T-helper 9 cell (primary cell): ENCODE measurements at places on chromosomes 12 and 14.

DNA sequence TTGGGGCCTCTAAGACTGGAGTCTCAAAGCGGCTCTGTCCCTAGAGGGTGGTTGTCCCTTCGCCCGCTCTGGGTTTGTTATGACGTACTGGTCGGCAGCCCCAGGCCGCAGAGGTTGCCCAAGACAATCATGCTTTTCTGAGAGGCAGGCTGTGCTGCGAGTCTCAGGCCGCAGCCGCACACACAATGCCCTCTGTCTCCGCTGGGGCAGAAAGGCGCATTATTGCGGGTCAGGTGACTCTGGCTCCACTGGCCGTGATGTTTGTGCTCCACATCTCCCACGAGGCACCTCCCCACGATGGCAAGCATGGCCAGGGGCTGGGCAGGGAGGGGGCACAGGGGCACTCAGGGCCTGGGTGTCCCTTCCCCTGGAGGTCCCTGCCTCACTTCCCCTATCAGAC, 21.0 kb upstream of the PLEKHG3 start:
- no peak for DNase-seq

DNA sequence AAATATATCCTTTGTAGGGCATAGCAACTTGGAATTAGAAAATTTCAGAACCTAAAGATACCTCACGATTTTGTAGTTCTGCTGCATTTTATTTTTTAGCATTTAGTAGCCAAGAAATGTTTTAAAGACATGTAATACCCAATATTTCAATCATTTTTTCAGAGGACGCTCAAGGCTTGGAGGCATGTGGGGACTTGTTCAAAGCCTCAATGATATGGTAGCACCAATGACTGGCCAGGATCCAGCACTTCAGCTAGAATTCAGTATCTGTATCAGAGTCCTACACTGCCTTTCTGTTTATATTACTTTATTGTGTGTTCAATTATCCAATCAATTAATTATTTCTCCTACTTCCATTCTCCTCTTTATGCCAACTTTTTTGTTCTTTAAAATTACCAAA, 154.8 kb upstream of the NEDD1 start:
- no peak for DNase-seq

DNA sequence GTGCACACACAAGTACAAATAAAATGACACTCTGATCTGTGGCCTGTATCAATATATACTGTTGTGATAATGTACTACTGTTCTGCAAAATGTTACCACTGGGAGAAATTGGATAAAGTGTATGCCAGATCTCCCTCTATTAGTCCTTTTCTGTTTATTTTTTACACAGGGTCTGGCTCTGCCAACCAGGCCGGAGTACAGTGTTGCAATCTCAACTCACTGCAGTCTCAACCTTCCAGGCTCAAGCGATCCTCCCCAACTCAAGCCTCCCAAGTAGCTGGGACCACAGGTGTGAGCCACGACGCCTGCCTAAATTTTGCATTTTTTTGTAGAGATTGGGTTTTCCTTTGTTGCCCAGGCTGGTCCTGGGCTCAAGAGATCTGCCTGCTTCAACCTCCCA, 1.9 kb downstream of the NT5DC3 start:
- no peak for DNase-seq

GRCh38 chr12:76337583-76337982, 10.6 kb downstream of the BBS10 start:
- DNase-seq: no peak

DNA sequence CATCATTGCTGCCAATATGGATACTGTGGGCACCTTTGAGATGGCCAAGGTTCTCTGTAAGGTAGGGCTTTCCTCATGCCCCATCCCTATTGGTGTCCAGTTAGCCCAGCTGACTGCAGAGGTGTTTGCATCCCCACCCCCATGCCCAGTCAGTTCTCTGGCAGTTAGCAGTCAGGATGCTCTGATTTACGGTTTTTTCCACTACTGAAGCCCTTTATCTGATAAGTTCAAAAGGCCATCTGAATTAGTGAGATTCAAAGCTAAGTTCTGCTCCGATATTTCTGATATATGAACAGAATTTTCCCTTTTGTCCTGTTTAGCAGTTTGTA, 773 bp downstream of the GMPR2 start:
- DNase-seq: no peak

DNA sequence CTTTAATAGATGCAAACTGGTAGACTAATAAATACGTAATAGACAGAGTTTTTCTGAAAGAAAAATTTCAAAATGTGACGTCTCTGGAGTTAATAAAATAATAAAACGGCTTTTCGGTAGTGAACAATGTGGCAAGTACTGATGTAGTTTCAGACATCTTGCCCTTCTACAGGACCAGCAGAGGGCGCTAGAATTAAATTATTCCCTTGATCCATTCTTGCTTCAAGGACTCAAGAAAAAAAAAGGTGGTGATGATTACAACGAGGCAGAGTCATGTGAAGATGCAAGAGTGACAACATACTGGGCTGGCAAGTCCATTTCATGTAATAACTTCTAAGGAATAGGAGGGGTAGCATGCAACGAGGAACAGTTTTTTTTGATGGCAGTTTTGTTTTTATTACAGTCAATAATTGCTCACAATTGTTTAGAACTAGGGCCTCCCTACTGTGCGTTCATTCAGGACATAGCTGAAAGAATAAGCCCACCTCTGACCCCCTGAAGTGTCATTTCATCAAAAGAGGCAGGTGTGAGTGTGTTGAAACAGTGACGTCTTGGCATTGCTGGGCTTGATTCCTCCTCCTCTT, 101.0 kb upstream of the GZMB start:
- no peak for DNase-seq

DNA sequence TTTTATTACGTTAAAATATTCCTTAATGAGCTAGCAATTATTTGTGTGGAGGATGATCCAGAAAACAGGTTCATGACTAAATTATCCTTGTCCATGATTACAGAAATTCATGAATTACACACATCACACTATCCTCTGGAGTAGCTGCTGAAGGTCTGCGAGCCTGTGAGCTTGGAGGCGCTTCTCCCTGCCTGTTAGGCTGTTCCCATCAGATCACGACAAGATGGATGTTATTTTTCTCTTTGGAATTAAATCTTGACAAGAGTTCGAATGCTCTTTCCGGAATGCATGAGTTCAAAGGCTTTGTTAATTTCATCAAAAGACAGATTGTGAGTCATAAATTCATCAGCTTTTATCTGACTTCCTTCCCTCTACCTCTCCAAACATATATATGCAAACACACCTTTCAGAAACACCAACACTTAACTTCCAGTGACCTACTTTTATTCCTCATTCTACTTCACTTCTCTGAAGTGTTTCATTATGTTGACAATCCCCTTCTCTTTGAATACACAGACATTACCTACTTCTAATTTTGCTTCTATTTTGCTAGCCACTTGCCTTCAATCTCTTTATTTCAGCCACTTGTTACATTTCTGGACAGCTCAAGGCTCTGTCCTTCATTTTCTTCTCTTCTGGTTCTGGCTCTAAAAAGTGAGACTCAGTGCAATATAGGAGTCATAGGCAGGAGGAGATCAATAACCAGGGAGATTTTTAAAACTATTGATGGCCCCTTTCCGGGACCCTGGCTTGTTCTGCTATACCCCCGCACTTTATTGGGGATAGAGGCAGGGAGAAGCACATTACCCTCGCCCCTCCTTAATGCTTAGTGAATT, 274.6 kb downstream of the BTG1 start:
- DNase-seq: peak; percentile 12

GRCh38 chr12:28569698-28570411, 379.6 kb downstream of the CCDC91 start:
- DNase-seq: no peak

- DNase-seq: no peak
These were observed 113.5 kb downstream of the UNC79 start for GRCh38 chr14:93544212-93544611.

DNA sequence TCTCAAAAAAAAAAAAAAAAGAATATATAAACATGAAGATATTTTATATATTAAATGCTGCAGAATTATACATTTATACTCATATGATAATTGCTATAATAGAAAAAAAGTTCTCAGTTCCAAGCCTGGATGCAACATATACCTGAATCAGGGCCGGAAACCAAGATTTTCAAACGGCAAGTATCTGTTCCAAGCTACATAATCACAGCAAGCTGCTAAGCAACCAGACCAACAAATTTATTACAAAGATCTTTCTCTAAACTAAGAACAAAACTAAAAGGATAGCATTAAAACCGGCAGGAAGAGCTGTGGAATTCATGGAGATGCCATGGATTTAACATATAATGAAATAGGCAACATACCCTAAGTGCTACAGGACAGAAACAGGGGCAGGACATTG, 7.1 kb downstream of the RACGAP1 start:
- no peak for DNase-seq

GRCh38 chr12:13105781-13106180, 2.3 kb upstream of the GSG1 start:
- DNase-seq: no peak

DNA sequence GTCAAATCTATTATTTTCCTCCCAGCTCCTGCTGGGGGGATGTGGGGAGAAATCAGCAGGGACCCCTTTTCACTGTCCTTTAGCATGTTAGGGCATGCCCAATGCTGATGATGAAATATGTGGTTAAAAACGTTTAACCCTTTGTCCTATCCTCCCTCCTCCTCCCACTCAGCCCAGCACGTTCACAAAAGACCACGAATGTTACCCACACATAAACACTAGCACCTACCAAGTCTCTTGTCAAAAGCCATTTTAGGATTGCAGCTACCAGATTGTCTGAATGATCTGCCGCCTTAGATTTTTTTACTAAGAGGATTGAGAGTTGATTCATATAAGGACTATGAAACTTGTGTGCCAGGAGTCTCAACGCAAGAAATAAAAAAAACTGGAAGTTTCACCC, 70.4 kb downstream of the TBK1 start:
- DNase-seq: no peak

GRCh38 chr14:31544816-31545215, 16.4 kb upstream of the NUBPL start:
- no peak for DNase-seq

- no peak for DNase-seq
These were observed 709.0 kb upstream of the FOXG1 start for GRCh38 chr14:28057359-28058296.

DNA sequence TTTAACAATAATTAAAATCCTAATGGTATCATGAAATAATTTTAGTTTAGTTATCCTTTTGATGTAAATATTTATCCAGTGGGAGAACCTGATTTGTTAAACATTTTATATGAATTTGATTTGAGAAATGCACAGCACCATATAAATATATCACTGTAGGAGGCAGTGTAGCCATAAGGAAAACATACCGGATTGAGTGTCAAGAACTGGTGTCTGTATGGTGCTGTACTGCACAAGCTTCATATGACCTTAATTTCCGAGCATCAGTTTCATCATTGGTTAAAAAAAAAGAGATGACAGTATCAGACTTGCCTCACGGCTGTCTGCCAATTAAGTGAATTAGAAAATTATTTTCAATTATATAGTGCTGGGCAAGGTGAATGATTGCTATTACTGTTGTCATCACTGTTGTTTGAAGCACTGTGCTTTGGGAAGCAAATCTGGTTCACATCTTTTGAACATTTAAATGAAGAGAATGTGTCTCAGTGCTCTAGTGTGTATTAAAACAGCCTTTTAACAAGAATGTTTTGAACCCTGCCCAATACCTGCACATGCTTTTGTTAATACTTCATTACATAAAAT, 72.1 kb downstream of the TMTC2 start:
- no peak for DNase-seq

- DNase-seq: peak; percentile 66
These were observed at the start of gene SLC2A3 for GRCh38 chr12:7935590-7936581. TSS of gene SLC2A3 (minus strand) at chr12:7936187. CDS start at chr12:7936034, 153 bp downstream.

DNA sequence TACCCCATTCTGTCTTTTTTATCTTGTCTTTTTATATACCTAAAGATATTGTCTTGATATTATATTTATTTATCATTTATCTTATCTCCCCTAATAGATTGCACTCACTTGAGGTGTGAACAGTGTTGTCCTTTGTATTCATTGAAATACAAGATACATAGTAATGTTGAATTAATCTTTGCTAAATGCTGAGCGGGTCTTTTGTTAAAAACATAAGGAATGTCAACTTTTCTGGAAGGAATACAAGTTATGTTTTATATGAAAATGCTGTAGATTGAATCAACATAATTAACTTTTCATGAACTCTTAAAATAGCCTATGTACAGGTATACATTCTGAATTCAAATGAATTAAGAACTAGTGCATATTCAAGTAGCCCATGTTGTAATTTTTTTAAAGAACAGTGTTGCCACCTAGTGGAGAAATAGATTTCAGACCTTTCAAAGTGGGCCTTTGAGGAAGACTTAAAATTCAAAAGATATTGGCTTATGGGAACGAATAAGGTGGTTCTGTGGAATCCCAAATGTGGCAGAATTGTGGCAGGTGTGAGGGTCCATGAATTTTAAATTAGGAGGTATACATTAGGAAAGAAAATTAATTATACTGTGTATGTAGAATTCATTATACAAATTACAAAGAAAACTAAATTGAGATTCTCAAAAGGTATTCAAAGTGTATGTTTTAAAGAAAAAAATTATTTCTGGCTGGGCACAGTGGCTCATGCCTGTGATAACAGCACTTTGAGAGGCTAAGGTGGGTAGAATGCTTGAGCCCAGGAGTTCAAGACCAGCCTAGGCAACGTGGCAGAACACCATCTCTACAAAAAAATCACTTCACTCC, 19.1 kb downstream of the BBOF1 start:
- no peak for DNase-seq

DNA sequence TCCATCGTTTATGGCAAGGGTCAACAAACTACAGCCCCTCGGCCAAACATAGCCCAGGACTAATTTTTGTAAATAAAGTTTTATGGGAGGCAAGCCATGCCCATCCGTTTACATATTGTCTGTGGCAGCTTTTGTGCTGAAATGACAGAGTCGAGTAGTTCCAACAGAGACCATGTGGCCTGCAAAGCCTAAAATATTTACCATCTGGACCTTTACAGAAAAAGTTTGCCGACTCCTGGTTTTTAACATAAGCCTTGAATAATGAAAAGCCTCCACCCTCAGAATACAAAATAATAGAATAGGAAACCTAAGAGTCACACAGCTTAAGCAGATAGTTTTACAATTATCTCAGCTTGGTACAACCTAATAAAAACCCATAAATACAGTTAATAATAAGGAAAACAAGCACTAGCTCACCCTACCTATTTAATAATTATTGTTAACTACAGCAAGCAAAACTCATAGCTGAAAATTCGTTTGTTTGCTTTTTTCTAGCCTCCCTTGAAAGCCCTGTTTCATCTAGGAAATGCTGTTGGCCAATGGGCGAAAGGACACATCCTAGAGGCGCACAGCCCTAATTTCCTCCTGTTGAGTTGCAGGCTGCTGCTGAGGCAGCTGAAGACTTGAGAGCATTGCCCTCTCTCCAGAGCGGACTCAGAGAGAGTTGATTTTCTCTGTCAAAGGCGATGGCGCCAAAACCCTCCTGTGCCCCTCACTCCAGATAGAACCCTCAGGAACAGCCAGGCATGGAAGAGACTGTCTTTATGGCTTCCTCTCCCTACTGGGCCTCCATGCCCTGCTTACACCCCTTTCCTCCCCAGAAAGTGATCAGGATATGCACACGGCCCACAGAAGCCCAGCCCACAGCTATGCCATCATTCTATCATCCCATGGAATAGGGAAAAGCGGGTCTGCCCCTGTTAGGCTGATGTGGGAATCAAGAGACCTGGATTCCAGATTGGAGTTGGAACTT, 107.2 kb downstream of the DPF3 start:
- no peak for DNase-seq
